ENCODE measurements at places on chromosomes 1 and 21. TPM values are rescaled to one million over a fixed set of nuclear protein-coding genes. Genes with fewer than 3 reads are reported as not detected.

DNA sequence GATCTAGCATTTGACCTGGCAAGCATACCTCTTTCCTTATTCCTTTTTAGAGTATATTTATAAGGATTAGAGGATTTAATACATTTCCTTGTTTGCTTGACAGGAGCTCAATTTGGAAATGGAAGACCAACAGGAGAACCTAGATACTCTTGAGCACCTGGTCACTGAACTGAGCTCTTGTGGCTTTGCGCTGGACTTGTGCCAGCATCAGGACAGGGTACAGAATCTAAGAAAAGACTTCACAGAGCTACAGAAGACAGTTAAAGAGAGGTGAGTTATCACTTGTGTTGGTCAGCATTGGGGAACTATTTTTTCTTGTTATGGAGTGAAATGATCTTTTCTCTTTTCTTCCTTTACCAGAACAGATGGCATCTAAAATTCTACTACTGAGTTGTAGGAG lies 123.4 kb upstream of the BMP8A start:
- no peaks in the 10 kb centered on the region for H3K4me1 ChIP-seq
- H3K27me3 ChIP-seq = no peaks in the 10 kb centered on the region
- H3K36me3 ChIP-seq = peaks cover 89% of the 10 kb centered on the region
- H3K27ac ChIP-seq = peak overlapping the region; percentile 52
- no peak overlapping the region for H3K4me3 ChIP-seq

Gene GCSAML
- total RNA-seq = 0.28 TPM

- no peaks in the 10 kb centered on the region for H3K27me3 ChIP-seq
- peak; percentile 76 for DNase-seq
- peaks cover 25% of the 10 kb centered on the region for H3K4me1 ChIP-seq
- H3K36me3 ChIP-seq = no peaks in the 10 kb centered on the region
- peak overlapping the region; percentile 50 for H3K27ac ChIP-seq
Measured at GRCh38 chr21:45551316-45551715, 9.1 kb upstream of the SLC19A1 start.

Gene CFHR1
- not detected for total RNA-seq

DNA sequence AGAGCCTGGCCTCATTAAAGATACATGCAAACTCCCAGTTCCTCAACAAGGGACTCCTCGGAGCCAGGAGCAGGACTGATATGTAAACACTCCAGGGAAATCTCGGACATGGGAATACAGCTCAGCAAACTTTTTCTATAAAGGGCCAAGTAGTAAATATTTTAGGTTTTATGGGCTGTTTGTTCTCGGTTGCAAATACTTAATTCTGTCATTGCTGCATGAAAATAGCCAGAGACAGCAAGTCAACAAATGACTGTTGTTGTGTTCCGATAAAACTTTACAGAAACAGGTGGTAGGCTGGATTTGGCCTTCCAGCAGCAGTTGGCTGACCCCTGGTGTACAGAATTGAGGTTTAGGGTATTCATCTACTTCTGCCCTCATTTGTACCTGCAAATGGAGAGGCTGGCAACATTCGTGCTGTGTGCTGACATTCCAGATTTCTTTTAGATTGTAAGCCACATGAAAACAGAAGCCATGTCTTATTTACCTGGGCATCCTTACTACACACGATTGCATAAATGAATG lies 360.3 kb downstream of the NTNG1 start:
- H3K4me1 ChIP-seq = no peaks in the 10 kb centered on the region
- no peak overlapping the region for H3K27ac ChIP-seq
- no peaks in the 10 kb centered on the region for H3K27me3 ChIP-seq
- DNase-seq = no peak

Gene SIK1
- total RNA-seq = not detected

DNA sequence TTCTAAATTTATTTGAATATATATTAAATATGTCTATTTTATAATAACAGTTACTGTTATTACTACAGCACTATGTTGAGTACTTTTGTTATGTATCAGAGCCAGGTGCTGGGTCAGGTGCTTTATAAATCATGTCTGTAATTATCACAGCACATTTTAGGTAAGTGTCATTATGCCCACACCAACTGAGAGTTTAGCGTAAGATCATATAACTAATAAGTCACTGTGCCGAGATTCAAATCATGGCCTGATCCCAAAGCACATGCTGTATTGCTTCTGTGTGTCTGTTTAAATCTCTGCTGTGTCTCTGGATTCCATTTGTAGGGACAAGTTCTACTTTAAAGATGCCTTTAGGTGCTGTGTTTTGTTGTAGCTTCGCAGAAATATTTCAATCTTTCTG lies 1.9 kb downstream of the GPSM2 start:
- no peaks in the 10 kb centered on the region for H3K27me3 ChIP-seq
- DNase-seq = no peak

- peak overlapping the region; percentile 85 for H3K27ac ChIP-seq
- no peak for DNase-seq
- H3K27me3 ChIP-seq = no peaks in the 10 kb centered on the region
- peaks cover 97% of the 10 kb centered on the region for H3K4me1 ChIP-seq
Measured at GRCh38 chr1:156662005-156662799, 15.0 kb downstream of the NES start.

GRCh38 chr1:6447818-6448748 lies 17.9 kb downstream of the TNFRSF25 start:
- H3K4me1 ChIP-seq = peaks cover 8% of the 10 kb centered on the region
- H3K4me3 ChIP-seq = peak overlapping the region; percentile 36
- peak; percentile 40 for DNase-seq

DNA sequence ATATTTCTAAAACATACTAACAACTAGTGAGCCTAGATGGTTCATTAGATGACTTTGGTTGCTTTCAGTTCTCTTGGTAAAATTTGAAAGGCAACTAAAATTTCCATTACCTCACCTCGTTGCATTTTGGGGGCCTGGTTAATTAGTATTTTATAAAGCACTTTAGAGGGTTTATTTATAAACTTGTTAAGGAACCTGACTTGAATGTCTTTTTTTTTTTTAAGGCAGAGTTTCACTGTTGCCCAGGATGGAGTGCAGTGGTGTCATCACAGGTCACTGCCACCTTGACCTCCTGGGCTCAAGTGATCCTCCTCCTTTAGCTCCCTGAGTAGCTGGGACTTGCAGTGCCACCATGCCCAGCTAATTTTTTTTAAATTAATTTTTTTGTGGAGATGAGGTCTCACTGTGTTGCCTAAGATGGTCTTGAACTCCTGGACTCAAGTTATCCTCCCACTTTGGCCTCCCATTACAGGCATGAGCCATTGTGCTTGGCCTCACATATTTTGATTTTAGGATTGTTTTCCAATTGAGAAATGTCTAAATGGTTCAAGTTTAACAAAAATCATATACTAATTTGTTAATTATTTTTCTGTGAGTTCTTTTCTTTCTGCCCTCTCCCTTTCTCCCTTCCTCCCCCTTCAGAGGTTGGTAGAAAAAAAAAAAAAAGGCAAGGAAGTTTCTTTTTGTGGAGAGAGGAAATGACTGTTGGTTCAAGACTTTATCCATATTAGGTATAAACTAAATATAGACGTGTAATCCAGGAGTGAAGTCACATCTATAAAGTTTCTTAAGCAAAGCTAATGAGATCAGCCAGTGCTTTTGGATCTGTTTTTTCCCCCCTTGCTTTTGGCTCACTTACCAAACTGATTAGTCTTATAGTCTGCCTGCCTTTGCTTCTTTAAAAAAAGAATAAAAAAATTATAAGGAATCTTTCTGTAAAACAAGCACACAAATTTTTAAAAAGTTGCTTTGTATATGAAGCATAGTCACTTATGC lies 24.7 kb downstream of the CLIC4 start:
- DNase-seq = no peak
- no peaks in the 10 kb centered on the region for H3K27me3 ChIP-seq
- H3K36me3 ChIP-seq = no peaks in the 10 kb centered on the region

Gene MRPL24
- total RNA-seq = 15.7 TPM

DNA sequence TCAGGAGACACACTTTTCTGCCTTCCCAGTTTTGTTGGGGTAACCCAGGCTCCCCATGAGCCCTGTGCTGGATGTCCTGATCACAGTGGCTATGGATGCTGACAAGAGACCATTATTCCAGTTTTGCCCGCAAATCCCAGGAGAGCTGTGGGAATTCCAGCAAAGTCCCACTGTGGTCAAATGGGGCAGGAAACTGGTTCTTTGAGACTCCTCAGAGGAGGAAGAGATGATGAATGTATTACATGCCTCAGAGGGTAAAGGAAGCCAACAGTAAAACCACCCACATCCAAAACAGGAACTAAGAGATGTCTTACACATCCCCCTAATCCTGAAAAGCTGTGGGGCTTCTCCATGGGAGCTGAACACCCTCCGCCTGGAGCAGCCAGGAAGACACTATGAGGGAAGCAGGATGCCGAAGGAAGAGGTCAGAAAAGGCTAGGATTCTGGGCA lies 12.8 kb upstream of the MPZL1 start:
- H3K4me3 ChIP-seq = no peak overlapping the region
- peaks cover 4% of the 10 kb centered on the region for H3K4me1 ChIP-seq
- no peak for DNase-seq
- H3K27me3 ChIP-seq = no peaks in the 10 kb centered on the region

DNA sequence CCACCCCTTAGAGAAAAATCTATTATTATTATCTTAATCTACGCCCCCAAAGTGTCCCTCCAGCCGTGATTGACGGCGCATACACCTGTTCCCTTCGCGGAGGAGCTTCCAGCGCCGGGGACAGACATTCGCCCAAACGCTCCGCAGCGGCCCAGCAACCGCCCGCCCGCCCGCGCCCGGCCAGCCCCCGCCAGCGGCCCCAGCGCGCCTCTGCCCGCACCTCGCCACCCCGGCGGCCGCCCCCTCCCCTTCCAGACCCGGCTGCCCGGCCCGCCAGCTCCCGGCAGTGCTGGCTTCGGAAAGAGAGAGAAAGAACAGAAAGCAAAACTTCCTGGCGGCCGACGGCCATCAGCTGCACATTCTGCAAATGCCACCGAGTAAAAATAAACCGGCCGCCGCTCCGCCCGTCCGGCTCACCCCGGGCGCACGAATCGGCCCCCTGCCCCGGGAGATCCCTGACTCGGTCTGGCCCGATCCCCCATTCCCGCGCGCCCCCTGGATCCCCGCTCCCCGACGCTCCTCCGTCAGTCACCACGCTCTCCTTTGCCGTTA lies 1.6 kb downstream of the CASZ1 start:
- no peaks in the 10 kb centered on the region for H3K4me1 ChIP-seq
- peak overlapping the region; percentile 91 for H3K27ac ChIP-seq
- no peak for DNase-seq
- no peaks in the 10 kb centered on the region for H3K36me3 ChIP-seq

Gene CYP2J2
- 14.9 TPM for total RNA-seq

- no peak for DNase-seq
- H3K27ac ChIP-seq = no peak overlapping the region
- no peaks in the 10 kb centered on the region for H3K36me3 ChIP-seq
- no peak overlapping the region for H3K4me3 ChIP-seq
Measured at GRCh38 chr1:115266729-115267421, 71.2 kb downstream of the NGF start.

Gene WNT2B
- 5.8 TPM for total RNA-seq

Gene PKLR
- 50.5 TPM for total RNA-seq

- DNase-seq = peak; percentile 94
- H3K36me3 ChIP-seq = no peaks in the 10 kb centered on the region
- no peak overlapping the region for H3K4me3 ChIP-seq
- peak overlapping the region; percentile 88 for H3K27ac ChIP-seq
Measured at GRCh38 chr1:24536391-24536840, 19.5 kb upstream of the NCMAP start.

DNA sequence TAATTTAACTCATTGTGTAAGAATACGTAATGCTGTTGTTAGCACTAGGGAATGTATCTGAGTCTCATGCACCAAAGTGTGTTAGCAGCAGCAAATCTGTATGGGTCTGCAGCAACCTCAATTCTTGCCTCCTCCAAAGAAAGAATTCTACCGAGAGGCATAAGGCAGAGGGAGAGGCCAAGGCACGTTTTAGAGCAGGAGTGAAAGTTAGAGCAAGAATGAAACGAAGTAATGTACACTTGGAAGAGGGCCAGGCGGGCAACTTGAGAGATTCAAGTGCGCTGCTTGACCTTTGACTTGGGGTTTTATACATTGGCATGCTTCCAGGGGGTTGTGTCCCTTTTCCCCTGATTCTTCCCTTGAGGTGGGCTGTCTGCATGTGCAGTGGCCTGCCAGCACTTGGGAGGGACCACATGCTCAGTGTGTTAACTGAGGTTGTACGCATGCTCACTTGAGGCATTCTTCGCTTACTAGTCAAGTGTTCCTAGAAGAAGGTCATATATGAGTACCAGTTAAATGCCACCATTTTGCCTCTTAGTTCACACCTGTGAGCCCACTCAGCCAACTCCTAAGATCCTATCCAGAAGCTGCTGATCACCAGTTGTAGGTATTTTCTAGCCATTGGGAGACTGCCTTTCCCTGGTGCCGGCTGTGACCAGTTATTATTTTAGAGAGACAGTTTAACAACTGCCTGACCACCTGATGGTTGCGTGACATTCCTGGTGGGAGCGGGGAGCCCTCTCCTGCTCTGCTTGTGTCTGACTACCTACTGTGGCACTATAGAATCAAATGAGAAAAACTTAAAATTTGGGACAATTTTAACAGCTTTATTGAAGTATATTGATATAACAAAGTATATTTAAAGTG lies 2.7 kb upstream of the CNN3 start:
- peak overlapping the region; percentile 13 for H3K27ac ChIP-seq
- peak; percentile 65 for DNase-seq
- H3K4me3 ChIP-seq = peak overlapping the region; percentile 71
- no peaks in the 10 kb centered on the region for H3K36me3 ChIP-seq
- H3K27me3 ChIP-seq = no peaks in the 10 kb centered on the region

GRCh38 chr1:109764561-109765482 lies 1.1 kb upstream of the EPS8L3 start:
- H3K36me3 ChIP-seq = no peaks in the 10 kb centered on the region
- H3K4me3 ChIP-seq = no peak overlapping the region
- DNase-seq = no peak
- H3K27ac ChIP-seq = no peak overlapping the region
- peaks cover 51% of the 10 kb centered on the region for H3K4me1 ChIP-seq

DNA sequence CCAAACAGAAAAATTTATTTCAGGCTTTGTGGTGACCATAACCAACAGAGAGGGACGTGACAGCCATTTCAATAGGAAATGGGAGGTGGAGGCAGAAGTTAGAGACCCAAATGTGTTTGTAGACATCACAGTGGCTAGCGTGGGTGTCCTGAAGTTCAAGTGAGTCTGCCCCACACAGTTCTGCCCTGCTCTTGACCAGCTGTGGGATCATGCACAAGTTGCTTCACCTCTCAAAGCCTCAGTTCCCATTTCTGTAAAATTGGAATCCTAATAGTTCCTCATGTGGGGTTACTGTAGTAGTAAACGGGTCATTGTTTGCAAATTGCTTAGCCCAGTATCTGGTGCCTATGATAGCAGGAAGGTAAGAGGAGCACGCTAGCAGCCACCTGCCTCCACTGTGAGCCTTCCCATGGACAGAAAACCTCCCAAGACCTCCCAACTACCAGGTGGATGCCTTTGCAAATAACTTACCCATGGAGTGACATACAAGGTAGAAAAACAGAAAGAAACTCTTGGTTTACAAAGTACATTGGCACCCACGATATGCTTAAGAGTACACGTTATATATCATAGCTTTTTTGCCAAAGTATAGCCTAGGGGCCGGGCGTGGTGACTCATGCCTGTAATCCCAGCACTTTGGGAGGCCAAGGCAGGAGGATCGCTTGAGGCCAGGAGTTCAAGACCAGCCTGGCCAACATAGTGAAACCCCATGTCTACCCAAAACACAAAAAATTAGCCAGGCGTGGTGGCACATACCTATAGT lies 29.1 kb downstream of the FHAD1 start:
- H3K4me3 ChIP-seq = no peak overlapping the region
- no peak overlapping the region for H3K27ac ChIP-seq
- no peaks in the 10 kb centered on the region for H3K27me3 ChIP-seq

- H3K27me3 ChIP-seq = no peaks in the 10 kb centered on the region
- peaks cover 20% of the 10 kb centered on the region for H3K4me1 ChIP-seq
- DNase-seq = no peak
- H3K27ac ChIP-seq = no peak overlapping the region
- H3K4me3 ChIP-seq = no peak overlapping the region
Measured at GRCh38 chr1:37949524-37950152, 2.8 kb upstream of the INPP5B start.

Gene ARHGAP29
- 29.7 TPM for total RNA-seq
